PC-3 (cell line): ENCODE measurements at places on chromosomes 12 and 14. TPM values are rescaled to one million over a fixed set of nuclear protein-coding genes. Genes with fewer than 3 reads are reported as not detected.
A peak's percentile ranks its signal among the peaks of the same experiment; 100 is the strongest.

GRCh38 chr12:93358058-93358457, 19.7 kb upstream of the NUDT4 start:
- no peak for DNase-seq

Gene POTEG
- 0.12 TPM in 1 of 2 replicates, not detected in the other for total RNA-seq

Gene KCNC2
- total RNA-seq = not detected in 2 replicates

DNA sequence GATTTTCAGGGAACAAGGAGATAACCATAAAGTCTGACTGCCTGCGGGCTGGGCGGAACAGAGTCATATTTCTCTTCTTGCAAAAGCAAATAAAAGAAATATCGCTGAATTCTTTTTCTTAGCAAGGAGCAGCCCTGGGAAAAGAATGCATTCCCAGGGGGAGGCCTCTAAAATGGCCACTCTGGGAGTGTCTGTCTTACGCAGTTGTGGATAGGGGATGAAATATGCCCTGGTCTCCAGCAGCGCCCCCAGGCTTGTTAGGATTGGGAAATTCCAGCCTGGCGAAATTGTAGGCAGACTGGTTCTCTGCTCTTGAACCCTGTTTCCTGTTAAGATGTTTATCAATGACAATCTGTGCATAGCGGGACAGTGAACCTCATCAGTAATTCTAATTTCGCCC, 40.5 kb downstream of the PCNX1 start:
- DNase-seq = peak; percentile 10

DNA sequence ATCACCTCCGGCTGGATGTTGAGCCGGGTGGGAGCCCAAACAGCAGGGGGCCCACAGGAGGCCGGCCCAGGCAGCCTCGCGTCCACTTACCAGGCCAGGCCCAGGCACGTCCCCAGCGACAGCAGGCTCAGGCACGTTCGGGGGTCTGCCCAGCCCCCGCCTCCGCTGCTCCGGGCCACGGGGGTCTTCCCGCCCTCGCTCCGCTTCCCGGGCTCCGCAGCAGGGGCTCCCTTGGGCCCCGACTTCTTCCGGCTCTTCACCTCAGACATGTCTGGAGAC, 216 bp downstream of the IKBIP start:
- DNase-seq = no peak

Gene WNT1
- not detected in 2 replicates for total RNA-seq

Gene KLHL33
- total RNA-seq = 0.17 TPM in 1 of 2 replicates, not detected in the other

- no peak for DNase-seq
Observed at GRCh38 chr12:16857456-16857923, 251.5 kb upstream of the LMO3 start.

Gene IFT81
- total RNA-seq = 7.2 and 10.1 TPM in 2 replicates

GRCh38 chr14:55052269-55052930, 953 bp downstream of the MAPK1IP1L start:
- peak; percentile 33 for DNase-seq

Gene OAS2
- total RNA-seq = 5.8 and 10.5 TPM in 2 replicates

DNA sequence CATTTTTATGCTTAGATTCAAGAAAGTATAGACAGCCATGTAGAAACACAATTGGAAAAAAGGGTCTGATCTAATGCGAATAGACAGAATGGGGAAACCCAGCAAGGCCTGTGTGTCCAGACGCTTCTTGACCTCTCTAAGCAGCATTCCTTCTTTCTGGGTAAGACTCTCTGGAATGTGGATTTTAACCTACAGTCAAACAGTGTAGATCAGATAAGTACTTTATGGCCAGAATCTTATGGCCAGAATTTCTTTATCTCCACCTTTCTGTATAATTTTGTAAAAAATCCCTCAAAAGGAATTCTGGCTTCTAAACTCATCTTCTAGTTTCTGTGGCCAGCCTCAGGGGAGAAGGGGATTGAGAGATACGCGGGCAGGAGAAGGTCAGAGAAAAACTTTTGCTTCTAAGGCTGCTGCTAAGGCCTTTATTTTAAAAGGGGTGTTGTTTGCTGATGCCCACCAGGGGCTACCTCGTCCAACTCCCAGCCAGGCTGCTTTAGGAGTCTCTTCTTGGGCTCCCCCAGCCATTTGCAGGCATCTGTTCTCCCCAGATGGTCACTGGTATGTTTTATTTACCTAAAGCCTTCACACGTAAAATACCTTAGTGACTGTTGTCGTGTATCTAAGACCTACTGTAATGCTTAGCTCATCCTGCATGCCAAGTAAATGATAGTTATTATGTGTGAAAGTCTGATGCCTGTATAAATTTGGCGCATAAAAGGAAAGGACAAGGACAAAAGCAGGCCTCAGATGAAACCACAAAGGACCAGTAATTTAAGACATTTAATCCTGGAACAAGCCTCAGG, 68.4 kb downstream of the ANO6 start:
- DNase-seq = peak; percentile 81

DNA sequence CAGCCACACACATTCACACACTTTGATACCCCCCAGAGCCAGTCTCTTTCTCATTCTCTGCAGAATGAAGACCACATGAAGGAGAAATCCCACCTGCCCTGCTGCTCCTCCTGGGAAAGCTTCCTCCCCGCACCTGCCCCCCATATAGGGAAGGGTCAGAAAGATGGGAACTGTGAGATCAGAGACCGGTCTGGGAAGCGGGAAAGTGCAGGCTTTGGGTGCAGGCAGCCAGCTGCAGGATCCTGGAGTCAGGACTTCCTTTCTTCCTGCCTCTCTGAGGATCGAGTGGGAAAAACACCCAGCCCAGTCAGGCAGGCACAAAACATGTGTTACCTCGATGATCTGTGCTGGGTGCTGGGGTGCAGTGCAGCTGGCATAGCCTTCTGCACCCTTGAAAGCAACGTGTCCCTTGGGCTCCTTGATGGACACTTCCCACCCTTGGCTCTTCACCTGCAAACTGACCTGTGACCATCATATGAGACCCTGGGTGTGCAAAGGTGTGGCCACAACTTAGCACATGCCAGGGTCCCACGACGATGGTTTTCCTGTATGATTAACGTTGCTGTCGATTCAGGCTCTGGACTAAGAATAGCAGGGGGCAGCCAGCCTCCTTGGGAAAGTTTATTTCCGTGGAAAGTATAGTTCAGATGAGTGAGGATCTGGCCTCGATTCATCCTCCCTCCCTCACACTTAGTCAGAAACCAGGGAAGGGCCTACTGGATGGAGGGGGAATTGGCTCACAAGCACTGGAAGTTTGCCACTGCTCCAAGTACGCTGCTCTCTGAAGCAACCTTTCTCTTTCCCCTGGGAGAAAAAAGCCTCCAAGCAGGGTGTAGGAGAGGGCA, 105.4 kb upstream of the MED13L start:
- DNase-seq = peak; percentile 94

- DNase-seq = peak; percentile 85
Observed at GRCh38 chr12:75635606-75636444, 124.4 kb upstream of the KRR1 start.

Gene SLC25A21
- 0.87 and 1.0 TPM in 2 replicates for total RNA-seq

- DNase-seq = peak; percentile 53
Observed at GRCh38 chr12:38689704-38690103, 215.7 kb downstream of the CPNE8 start.

Gene KERA
- total RNA-seq = not detected in 2 replicates

Gene SEC23A
- total RNA-seq = 58.2 and 67.0 TPM in 2 replicates

Gene ETNK1
- total RNA-seq = 17.8 and 22.2 TPM in 2 replicates

Gene LACRT
- not detected in 2 replicates for total RNA-seq

DNA sequence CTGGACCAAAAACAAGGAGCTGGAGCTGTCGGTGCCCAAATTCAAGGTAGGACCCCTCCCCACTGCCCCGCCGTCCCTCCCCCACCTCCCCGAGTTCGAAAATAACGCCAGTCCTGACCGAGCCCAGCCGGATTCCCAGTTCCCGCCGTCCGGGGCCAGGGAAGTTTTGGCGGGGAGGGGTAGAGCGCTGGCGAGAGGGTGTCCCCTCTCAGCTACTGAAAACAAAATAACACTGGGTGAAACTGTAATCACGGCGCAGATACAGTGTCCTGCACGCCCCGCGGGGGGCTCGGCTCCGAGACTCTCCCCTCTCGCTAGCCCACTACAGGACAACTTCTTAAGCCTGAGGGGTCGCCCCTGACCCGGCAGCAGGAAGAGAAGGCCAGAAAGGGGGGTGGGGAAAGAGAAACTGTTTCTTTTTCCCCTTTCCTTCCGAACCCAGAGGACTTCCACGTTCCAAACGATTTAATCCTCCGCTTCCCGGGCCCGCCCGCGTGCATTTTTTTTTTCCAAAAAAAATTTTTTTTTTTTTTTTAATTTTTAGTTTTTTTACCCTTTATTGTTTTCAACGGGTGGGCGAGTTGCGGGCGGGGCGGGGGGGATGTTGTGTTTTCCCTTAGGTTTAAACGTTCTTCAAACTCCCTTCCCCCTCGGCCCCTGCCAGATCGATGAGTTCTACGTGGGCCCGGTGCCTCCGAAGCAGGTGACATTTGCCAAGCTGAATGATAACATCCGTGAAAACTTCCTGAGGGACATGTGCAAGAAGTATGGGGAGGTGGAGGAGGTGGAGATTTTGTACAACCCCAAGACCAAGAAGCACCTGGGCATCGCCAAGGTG, 1.6 kb downstream of the SETD1B start:
- DNase-seq = peak; percentile 23

Gene P2RX7
- total RNA-seq = 1.6 and 6.0 TPM in 2 replicates
